ENCODE measurements at places on chromosomes 11 and 22.

GRCh38 chr22:48772286-48772907 is 1055.3 kb downstream of the BRD1 start:
- no peak for DNase-seq

GRCh38 chr22:29628996-29629902 is 25.8 kb downstream of the NF2 start:
- DNase-seq = no peak

DNA sequence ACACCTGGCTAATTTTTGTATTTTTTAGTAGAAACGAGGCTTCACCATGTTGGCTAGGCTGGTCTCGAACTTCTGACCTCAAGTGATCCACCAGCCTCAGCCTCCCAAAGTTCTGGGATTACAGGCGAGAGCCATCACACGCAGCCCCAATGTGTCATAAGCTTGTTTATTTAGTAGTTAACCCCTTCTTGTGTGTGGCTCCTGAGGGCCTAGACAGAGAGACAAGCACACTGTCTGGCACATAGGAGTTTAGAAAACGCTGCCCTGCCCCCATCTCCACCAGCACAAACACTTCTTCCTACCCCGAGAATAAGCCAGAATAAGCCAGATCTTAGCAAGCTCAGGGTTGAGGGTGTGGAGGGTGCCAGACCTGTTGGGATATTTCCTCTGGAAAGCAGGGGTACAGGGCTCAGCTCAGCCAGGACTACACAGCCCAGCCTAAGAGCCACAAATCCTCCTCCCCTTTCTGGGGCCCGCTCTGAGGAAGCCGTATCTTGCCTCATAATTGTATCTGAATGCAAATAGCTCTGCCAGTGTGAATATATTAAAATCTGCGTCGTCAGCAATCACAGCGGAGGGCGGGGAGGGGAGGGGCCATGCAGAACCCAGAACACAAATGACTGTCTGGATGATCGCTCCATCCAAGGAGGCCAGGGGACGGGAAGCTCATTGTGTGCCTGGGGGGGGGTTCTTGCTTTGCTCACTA is 247.3 kb downstream of the MN1 start:
- DNase-seq = no peak

GRCh38 chr11:12090761-12091258 is 19.6 kb upstream of the MICAL2 start:
- DNase-seq = no peak

- DNase-seq = peak; percentile 27
These were observed 43.8 kb upstream of the BARX2 start for GRCh38 chr11:129331871-129332274.

GRCh38 chr11:27477243-27477642 is 4.7 kb upstream of the LGR4 start:
- no peak for DNase-seq

DNA sequence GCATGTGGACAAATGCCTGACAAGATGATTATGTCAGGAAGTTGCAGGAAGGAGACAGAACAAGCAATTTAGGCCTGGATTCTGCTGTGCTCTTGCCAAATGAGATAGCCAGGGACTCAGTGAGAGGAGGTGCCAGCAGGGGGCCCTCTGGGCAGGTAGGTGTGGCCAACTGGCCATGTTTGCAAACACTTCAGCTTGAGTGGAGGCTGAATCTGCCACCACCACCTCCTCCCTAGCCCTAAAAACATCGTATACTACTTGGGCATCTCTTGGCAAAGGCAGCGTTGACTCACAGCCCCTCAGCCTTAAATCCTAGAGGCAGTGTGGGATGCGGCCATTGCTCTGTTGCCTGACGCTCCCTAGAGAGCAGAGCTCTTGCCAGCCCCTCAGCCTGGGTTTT is 95.1 kb upstream of the PLET1 start:
- no peak for DNase-seq

- no peak for DNase-seq
These were observed 6.0 kb downstream of the KBTBD4 start for GRCh38 chr11:47572715-47573255.

- DNase-seq = no peak
These were observed 3.6 kb upstream of the CKAP5 start for GRCh38 chr11:46849631-46850030.

DNA sequence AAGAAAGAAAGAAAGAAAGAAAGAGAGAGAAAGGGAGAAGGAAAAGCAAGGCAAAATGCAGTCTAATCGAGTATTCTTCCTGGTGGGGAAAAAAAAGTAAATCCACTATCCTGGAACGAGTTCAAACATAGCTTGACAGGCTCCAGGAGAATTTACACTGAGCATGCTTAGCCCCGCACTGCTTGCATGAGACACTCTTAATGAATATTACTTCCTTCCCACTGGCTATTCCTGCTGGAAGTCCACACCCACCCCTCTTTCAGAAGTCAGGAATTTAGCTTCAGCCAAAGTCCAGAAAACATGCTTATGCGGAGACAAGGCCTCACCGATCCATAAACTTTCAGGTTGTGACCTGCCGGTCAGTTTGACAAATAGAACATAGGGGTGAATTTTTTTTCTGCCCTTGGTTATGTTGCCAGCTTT is 251.8 kb upstream of the BLID start:
- no peak for DNase-seq

DNA sequence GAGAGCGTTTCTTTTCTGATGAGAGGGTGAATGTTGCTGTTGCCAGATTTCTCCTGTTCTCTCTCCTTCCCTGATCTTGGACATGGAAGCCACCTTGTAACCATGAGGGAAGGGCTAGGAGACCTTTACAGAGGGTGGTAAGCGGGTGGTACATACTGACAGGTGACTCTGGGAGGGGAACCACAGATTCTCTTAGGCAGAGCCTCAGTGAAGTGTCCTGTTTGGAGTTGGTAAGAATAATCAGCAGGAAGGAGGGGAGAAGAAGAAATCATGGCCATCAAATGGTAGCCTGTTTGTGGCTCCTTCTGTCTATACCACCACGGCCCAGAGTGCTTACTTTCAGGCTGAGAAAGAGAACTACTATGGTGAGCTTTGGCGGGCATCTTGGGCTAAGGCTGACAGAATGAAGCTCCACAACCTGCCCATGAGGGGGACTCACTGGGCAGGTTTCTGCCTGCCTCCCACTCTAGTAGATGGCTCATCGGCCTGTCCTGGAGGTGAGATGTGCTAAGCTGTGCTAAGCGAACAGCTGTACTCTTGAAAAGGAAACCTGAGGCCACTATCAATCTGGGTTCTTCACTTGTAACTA is 55.3 kb upstream of the CLTCL1 start:
- DNase-seq = no peak

GRCh38 chr22:30861688-30862552 is 106.7 kb downstream of the MORC2 start:
- no peak for DNase-seq

GRCh38 chr11:1310772-1311468 is 1.5 kb upstream of the TOLLIP start:
- DNase-seq = peak; percentile 31

GRCh38 chr11:47986742-47987141 is 6.4 kb downstream of the PTPRJ start:
- DNase-seq = no peak

GRCh38 chr22:48871176-48871840 is 956.4 kb downstream of the BRD1 start:
- no peak for DNase-seq

GRCh38 chr11:83782329-83782728 is 496.2 kb upstream of the CCDC90B start:
- DNase-seq = no peak

DNA sequence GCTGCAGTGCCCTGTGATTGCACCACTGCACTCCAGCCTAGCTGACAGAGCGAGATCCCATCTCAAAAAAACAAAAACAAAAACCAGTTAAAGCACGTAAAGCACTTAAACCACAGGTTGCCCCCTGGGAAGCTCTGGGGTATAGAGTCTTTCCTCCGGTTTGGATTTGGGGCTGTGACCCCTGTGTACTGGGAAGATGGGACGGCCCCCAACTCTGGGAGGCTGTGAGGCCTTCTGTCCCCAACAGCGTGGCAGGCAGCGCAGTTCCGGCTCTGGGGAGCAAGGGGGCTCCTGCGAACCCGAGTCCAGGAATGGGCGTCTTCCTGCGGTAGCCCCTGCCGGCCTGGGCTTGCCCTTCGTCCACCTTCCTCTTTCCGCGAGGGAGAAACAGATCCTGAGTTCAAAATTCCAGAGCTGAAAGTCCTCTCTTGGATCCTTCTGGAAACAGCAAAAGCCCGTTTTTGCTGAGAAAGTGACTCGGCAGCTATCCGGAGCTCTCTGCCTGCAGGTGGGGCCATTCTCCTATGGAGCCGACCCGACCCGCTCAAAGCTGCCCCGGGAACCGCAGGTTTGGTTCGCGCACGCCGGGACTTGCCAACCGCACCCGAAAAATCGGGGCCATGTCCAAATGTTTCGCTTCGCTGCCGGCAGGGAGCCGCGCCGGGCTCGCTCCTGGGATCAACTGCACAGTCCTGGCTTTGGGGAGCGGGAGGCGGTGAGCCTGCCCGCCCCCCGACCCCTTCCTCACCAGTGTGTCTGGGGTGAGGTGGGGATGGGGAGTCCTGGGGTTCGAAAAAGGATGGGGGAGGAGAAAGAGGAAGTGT is 36.3 kb upstream of the POLA2 start:
- peak; percentile 44 for DNase-seq

DNA sequence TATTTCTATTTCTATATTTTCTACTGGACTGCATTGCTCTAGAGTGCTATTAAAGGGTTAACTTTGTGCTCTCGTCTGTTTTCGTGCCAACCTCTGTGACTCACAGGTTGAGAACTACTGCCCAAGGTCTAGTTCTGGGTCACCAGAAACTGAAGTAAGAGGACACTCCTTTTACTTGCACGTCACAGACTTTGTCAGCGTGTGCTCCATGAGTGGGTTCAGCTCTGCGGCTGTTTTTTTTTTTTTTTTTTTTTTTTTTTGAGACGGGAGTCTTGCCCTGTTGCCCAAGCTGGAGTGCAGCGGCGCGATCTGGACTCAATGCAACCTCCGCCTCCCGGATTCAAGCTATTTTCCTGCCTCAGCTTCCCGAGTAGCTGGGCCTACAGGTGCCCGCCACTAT is 49.8 kb downstream of the CLMP start:
- no peak for DNase-seq

GRCh38 chr11:29217901-29218300 is 798.9 kb downstream of the KCNA4 start:
- no peak for DNase-seq

GRCh38 chr11:85076535-85077330 is 550.4 kb downstream of the DLG2 start:
- no peak for DNase-seq

GRCh38 chr11:2888266-2888968 is 2.8 kb upstream of the CDKN1C start:
- DNase-seq = peak; percentile 85

- DNase-seq = no peak
These were observed 99.2 kb upstream of the DBX1 start for GRCh38 chr11:20259506-20259905.

- no peak for DNase-seq
These were observed 23.2 kb downstream of the SYT13 start for GRCh38 chr11:45262900-45263299.

- no peak for DNase-seq
These were observed 241.2 kb upstream of the NARS2 start for GRCh38 chr11:78815831-78816230.

- no peak for DNase-seq
These were observed 219.9 kb downstream of the CASP12 start for GRCh38 chr11:104678408-104678807.

- DNase-seq = no peak
These were observed 6.7 kb downstream of the IFITM10 start for GRCh38 chr11:1743585-1744136.

DNA sequence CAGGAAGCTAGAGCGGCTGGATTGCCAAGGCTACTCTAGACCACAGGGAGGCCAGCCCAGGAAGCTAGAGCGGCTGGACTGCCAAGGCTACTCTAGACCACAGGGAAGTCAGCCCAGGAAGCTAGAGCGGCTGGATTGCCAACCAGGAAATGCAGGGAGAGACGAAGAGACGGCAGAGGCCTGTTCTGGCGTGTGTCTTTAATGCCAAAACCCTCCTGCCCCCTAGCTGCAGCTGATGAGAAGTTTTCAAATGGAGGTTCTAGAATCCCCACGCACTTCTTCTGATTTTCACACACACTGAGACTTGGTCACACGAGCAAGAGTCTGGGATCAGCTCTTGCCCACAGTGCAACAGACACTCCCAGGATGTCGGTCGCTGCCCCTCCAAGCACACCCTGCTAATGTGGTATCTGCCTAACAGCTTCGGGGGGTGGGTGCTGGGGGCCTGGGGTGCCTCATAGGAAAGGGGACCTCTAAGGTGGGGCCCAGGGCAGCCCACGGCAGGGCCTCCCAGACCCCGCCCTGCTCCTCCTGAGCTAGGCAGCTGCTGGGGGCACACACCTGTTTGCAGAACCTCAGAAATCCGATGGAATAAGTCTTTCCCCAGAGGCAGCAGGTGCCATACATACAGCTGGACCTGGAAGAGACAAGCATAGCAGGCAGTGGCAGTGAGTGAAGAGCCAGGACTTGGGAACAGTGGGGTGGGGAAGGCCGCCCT is 28.5 kb downstream of the MAFF start:
- DNase-seq = peak; percentile 27

- DNase-seq = no peak
These were observed 235.4 kb downstream of the METTL15 start for GRCh38 chr11:28343304-28344233.

GRCh38 chr22:26460202-26460601 is 23.4 kb downstream of the HPS4 start:
- no peak for DNase-seq

- no peak for DNase-seq
These were observed 18.1 kb downstream of the IZUMO1R start for GRCh38 chr11:94322501-94322900.

GRCh38 chr22:40407021-40407761 is 36.8 kb downstream of the SGSM3 start:
- DNase-seq = no peak

DNA sequence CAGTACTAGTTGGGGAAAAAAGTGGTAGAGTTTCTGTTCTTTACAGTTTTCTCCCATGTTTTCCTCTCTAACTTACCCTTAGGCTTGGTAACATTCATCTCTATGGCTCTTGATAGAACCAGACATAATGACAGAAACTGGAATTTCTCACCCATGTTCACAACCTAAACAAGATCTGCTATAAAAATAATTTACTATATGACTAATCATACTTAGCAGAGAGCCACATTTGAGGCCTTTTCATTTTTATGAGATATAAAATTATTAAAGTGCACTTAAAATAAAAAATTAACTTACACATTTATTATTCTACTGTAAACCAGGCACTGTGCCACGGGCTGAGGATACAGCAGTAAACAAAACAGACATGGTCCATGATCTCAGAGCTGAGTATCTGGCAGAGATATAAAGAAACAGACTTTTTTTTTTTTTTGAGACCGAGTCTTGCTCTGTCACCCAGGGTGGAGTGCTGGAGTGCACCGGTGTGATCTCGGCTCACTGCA is 98.1 kb downstream of the GAB2 start:
- DNase-seq = no peak
